ENCODE measurements at places on chromosomes 6 and 20.
A peak's percentile ranks its signal among the peaks of the same experiment; 100 is the strongest.

DNA sequence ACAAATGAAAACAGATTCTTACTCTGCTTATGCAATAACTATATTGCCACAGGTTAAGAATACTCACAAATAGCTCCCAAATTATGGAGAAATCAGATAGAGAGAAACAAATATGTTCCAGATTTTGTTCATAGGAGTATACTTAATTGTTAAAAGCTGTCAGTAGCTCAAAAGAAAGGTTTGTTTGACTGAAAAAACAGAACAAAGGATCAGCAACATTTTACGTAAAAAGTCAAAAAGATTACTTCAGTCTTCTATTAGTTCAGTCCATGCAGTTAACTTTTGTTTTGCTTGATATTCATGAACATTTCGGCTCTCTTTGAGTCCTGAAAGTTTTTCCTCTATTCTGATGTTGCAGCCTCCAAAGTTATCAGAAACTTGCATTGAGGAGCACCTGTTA is 13.4 kb upstream of the NANP start:
- DNase-seq = no peak

DNA sequence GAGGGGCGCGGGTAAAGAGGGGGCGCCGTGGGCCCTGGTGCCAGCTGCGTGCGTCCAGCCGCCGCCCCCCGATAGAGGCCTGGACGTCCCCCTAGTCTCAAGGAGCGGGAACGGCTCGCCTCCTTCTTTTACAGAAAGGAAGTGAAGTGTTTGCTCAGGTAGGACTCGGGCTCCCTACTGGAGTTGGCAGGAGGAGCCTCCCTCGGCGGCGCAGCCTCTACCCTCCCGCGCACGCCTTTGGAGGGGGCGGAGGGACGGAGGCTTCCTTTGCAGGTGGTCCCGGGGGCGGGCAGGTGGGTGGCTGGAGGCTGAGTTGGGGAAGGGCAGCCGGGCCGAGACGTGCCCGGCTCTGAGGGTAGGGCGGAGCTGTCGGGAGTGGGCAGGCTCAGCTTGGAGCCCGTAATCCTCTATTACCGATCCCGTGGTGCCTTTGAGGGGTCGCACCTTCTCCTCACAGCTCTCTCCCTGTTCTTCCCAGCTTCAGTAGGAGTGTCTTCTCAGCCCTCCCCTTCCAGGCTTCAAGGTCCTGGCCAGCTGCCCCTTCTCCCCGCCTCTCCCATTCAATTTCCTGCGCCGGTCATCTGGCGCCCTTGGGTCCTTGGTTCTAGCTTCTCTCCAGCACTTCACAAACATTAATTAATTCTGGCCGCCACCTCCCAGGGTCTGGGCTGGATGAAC is 728 bp downstream of the ITPR3 start:
- DNase-seq = peak; percentile 44

GRCh38 chr6:7473805-7474719 is 67.4 kb upstream of the DSP start:
- no peak for DNase-seq

DNA sequence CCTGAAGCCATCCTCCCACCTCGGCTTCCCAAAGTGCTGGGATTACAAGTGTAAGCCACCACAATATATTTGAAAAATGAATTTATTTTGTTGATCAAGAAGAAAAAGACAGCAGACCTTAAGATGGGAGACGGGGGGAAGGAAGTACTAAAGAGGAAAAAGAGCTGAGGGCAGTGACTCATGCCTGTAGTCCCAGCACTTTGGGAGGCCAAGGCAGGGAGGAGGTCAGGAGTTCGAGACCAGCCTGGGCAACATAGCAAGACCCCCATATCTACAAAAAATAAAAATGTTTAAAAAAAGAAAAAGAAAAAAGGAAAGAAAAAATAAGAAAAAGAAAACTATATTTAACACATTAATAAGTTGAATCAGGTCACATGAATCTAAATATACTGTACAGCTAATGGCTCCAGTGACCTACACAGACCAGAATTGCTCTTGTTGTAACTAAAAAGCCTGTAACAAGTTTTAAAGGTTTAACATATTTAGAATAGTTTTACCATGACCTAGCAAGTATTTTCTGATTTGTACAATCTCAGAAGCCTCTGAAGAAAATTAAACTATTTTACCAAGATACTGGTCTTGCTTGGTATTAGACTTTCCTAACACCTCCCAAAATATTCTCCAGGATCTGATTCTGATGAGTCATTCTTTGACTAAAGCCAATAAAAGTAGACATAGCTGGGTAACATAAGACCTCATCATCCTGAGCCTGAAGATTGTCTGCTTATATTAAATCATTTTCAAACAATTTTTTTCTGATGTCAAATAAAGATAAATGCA is 4.3 kb upstream of the AKIRIN2 start:
- DNase-seq = no peak

DNA sequence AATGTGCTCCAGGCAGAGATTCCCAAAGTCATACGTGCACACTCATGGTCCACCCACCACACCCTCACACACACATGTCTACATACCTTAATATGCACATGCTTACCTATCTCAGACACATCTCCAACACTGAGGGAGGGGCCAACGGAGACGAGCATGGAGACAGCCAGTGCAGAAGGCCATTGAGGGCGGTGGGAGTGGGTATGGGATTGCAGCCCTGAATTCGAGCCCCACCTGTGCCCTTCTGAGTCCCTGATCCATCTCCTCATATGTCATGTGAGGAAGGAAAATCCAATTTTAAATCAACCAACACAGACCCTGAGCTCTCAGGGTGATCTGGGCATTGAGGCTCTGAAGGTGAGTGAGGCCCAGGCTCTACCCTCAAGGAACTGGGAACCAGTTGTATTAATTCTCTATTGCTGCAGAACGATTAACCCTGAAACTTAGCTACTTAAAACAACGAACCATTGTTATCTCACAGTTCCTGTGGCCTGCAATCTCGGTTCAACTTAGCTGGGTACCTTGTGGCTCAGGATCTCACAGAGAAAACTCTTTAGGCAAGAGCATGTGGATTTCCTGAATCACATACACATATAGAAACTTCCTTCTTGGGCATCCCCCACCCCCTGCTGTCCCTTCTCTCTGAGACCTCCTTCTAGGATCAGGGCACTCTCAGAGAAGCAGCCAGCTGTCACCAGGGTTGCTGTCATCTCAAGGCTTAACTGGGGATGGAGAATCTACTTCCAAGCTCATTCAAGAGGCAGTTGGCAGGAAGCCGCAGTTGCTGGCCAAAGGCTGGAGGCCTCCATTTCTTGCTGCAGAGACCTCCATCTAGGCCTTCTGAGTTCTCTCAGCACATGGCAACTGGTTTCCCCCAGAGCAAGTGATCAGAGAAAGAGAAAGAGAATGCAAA is 28.3 kb downstream of the GLP1R start:
- no peak for DNase-seq

GRCh38 chr20:42255821-42256220 is 637.6 kb upstream of the CHD6 start:
- DNase-seq = no peak

DNA sequence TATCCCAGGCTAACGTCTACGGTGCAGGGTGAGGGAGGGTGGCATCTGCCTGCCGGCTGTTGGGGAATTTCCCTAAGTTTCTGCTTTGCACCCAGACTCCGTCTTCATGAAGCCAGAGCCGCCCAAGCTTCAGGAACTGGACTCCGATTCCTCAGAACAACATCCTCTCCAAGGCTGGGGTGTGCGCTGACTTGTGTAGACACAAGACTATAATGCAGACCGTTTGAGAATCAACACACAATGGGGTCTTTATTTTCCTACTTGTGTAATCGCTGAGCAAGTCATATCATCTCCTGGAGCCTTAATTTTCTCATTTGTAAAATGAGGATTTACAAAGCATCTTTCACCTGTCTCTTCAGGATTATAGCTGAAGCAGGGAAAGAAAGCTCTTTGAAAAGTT is 160.5 kb upstream of the AGPAT4 start:
- no peak for DNase-seq

GRCh38 chr20:62724692-62725595 is 16.3 kb downstream of the NTSR1 start:
- no peak for DNase-seq

GRCh38 chr6:130161683-130162404 is 60.9 kb downstream of the SAMD3 start:
- no peak for DNase-seq

Data from naive B cell (primary cell).